Fibroblast of skin of right quadriceps (primary cell): ENCODE measurements at places on chromosomes 1 and 21.

DNA sequence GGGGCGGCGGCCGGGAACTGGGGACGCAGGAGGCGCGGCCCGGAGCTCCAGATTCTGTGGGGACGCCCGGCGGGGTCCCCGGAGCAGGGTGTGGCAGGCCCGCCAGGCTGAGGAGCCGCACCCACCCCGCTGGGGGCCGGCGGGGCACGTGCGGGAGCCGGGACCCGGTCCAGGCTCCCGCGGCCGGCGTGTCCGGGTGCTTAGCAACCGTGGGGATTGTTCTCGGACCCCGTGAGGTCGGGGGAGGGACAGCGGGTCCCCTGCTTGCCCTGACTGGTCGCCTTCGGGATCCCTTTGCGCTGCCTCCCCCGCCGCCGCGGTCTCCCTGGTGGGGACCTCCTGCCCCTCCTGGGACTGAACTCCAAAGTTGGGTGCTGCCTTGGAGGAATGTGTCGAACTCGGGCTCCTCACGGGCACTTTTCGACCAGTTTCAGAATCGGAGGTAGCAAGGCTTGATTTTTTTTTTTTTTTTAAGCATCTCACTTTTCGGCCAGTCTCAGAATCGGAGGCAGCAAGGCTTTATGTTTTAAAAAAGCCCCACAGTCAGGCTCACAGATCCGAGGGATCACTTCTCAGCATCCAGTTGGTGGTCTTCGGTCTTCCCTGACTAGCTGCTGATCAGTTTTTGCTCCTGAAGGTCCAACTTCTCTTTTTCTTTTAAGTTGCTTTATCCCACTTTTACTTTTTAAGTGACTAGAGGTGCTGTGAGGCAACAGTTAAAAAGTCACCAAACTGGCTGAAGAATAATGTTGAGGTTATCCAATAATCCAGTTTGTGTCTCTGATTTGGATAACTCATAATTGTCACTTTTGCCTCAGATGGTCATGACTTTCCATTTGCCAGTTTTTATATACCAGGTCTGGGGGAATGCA lies 648 bp downstream of the FAM76A start:
- peak; percentile 23 for DNase-seq

DNA sequence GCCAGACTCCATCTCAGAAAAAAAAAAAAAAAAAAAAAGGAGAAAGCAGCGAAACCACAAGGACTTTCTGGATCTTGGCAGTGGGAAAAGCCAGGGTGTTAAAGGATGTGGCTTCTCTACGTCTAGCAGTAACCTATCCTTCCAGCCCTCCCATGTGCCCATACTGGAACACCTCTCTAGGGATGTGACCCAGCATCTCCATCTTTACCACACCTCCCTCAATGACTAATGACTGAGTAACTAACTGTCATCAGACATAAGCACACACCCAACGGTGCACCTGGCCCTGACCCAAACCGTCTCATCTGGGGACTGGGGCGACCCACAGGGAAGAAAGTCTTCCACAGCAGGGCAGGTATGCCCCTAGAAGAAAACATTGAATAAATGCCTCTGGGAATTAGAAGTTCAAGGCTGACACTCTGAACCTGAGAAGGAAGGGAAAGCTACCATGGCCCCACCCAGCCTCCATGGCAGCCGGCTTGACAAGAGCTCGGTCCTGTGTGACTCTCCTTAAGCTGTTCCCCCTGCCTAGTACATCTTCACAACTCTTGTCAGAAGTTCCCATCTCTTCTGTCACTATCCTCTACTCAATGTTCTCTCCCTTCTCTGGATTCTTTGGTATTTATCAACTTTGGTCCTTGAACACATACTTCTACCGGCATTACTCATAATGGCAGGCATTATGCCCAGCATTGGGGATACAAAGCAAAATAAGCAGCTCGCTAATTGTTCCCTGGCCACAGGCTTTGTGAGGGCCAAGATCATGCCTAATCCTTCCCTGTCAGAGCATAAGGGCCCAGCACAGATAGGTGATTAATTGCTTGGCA lies 14.8 kb upstream of the PAQR6 start:
- DNase-seq, result peak; percentile 78

- DNase-seq, result no peak
These were observed 299.2 kb downstream of the GPATCH2 start for GRCh38 chr1:217331698-217332097.

GRCh38 chr1:228754646-228755268 lies 19.5 kb downstream of the RHOU start:
- DNase-seq, result no peak

DNA sequence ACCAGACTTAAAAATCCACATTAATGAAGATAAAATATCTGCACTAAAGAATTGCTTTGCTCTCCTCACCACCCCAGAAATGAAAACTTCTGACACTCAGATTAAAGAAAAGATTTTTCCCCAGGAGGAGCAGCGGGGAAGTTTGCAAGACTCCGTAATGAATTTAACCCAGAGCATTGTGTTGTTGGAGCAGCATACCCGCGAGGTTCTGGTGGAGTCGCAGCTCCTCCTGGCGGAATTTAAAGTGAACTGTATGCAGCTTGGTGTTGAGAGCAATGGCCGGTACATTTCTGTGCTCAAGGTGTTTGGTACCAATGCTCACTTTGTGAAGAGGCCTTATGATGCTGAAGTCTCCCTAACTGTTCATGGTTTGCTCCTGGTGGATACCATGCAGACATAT lies 46.4 kb downstream of the VPS13D start:
- DNase-seq, result peak; percentile 33

DNA sequence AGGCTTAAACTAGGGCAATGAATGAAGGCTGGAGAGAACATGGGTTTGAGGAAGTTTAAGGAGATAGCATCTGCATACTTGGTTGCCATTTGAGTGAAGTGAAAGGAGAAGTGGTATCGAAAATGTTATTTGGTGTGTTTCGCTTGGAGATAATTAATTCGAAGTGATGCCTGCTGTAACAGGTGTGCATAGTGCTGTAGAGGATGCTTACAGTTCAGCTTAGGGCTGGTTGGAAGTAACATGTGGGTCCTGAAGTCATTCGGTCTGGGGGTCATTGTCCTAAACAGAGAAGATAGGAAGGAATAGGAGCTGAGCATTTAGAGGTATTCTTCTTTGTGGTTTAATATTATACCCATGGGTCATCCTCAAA lies 301 bp upstream of the NUDT17 start:
- no peak for DNase-seq
